GM04503 (cell line): ENCODE measurements at places on chromosomes 1 and 21.
A peak's percentile ranks its signal among the peaks of the same experiment; 100 is the strongest.

GRCh38 chr1:89596698-89597097 is 36.2 kb upstream of the LRRC8C start:
- DNase-seq = no peak

- DNase-seq = peak; percentile 53
Observed at GRCh38 chr21:41627428-41627827, 119.5 kb upstream of the TMPRSS2 start.

DNA sequence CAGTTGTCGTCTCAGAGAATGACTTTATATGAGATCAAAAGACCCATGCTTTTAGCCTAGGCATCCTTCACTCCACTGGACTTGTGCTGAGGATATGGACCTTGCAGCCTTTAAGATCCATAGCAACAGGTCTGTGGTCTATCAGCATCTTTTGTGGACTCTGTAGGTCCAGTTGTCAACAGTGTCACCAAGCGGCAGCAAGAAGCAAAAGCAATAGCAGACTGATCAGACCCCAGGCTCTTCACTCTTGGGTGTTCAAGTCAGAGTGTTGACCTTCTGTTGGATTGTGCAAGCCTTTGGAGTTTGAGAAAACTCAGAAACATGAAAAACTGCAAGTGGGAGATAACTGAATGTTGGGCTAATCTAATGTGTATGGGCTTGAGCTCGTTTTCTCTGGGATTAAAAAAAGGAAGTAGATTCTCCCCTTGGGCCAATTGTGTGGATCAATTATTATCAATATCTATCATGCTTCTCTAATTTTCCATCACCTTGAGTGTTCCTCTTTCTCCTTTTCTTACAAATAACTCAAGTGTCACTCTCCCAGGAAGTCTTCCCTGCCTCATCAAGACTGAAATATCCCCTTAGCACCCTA is 144.2 kb downstream of the LYPLAL1 start:
- no peak for DNase-seq

- no peak for DNase-seq
Observed at GRCh38 chr21:42027822-42028765, 17.9 kb upstream of the ZBTB21 start.

GRCh38 chr1:201528631-201529252 is 10.2 kb upstream of the NAV1 start:
- no peak for DNase-seq

DNA sequence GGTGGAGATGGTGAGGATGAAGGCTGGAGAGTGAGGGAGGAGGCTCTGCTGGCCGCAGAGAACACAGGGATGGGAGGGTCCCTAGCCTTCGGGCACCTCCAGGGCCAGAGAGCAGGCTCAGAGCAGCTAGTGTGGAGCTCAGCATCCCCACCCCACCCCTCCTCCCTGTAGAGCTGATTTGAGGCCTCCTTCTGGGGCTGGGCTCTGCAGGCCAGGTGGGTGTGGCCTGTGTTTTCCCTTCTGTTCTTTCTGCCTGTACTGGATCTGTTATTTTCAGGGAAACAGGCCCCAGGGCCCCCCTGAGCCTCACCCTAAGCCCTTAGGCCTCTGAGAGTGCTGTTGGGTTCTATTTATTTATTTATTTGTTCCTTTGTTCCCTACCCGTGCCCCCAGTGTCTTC is 44.8 kb downstream of the TMCC2 start:
- no peak for DNase-seq

GRCh38 chr1:1990222-1990621 is 13.4 kb downstream of the CFAP74 start:
- no peak for DNase-seq

DNA sequence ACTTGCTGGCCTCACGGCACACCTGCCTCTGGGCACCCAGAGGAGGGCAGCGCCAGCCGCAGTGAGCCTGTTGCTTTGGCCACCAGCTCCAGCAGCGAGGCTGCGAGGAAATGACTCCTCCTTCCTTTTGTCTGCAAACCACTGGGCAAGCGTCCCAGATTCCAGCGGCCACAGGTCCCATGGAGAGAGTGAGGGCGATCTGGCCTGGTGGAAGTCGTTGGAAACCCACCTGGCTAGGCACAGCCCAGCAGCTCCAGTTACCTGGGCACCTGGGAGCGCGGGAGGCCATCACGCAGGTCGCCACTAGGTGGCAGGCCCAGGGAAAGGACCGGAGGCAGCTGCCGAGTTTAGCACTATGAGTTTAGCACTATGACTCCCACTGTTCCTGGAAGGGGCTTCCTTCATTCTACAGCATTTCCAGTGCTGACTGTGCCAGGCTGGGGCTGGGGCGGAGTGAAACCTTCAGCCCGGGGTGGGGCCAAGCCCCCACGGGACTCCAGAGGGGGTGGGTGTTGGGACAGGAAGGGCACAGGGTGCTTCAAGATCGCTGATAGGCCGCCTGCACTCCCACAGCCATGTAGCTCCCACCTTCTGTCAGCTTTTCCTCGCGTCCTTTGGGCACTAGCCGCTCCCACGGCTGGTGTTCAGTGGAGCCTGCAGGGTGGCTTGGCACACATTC is 1.1 kb upstream of the ESPN start:
- no peak for DNase-seq

DNA sequence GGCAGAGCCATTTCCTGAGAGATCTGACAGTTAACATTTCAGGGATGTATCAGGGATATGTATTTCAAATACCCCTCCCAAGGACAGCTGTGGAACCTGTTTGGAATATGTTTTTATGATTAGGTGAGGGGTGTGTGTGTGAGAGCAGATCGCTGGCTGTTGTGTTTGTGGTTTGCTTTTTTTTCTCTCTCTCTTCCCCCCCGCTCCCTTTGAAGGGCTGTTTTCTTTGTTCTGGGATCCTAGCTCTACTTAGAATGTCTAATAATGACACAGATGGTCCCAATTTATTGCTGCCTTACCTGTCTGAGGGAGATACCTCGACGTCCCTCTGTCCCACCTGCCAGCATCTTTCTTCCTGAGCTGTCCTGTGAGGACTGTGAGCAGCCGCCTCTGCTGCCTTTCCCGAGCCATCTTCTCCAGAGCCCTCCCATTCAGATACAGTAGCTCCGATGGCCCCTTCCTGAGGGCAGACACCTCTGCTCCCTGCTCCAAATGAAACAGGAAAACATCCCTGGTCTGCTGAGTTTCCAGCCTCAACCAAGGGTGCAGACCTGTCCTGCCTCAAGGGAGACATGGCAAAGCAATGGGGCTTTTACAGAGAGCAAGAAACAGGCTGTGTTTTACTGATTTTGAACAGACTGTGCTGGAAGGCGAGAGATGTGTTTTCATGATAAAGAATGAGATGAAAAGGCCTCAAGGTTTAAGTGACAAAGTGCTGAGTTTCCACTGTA is 138.0 kb upstream of the TNR start:
- DNase-seq = no peak

DNA sequence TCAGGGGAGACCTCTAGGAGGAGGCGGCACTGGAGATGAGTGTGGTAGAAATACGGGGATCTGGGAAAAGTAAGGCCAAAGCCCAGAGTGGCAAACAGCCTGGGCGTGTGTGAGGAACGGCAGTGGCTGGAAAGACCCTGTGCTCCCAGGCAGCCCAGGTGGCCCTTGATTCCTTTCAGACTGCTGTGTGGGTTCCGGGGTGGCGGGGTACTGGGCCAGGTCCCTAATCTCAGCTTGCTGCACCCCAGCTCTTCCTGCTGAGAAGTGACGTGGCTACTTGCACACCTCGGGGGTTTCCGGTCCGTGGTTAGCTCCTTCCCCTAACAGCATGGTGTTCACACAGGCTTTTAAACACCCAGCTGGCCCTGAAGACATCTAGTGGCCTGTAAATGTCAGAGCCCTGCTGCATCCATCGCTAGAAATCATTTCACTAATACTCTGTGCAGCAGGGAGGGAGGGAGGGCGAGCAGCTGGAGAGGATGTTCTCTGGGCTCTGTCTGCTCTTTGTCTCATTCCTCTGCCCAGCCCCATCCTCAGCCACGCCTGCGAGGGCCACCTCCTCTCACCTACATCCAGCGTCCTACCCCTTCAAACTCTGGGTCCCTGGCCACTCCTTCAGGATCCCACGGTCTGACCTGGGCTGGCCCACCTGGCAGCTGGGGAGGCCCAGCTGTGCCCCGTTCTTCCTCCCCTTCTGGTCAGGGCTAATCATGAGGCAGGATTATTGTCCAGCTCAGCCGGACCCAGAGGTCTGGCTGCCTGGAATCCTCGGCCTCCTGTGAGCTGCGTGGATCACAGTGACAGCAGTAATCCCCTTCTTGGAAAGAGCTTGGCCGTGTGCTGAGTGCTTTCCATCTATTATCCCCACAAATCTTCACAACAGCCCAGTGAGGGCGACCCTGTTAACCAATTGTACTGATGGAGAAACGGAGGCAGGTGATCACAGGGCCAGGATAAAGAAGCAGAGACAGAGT is 7.2 kb downstream of the ZDHHC18 start:
- no peak for DNase-seq

GRCh38 chr1:87938631-87939030 is 610.0 kb downstream of the LMO4 start:
- no peak for DNase-seq

DNA sequence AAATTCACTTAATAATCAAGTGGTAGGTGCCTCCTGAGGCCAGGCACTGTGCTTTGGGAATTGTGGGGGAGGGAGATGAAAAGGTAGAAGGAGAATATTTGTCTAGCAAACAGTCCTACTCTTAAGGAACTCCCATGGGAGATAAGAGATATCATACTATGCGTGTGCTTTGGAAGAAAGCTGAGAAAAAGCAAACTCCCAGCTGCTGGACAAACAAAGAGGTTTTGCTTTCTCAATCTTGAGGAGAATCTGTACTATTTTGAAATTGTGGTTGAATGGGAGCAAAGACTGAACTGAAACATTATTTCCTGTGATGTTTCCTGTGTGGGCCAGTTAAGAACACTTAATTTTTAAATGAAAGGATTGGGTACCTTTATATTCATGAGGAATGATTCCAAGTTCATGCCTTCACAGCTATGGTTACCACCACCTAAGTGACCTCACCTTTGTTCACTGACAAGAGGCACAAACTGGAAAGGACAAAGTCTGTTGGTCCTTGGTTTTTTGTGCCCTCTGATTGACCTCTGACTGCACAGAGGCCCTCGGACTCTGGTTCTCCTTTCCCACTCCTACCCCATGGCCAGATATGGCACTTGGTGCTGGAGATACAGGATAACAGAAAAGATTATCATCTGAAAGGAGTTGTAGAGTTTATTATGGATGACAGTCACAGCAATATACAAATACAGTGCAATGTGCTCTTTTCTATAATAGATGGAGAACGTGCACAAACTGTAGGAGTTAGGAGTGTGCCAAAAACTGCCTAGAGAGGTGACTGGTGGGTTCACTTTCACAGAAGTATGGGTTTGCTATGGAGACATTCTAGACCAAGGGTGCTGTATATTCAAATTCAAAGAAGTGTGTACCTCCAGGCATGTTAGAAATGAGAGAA is 1.6 kb downstream of the CD53 start:
- no peak for DNase-seq

DNA sequence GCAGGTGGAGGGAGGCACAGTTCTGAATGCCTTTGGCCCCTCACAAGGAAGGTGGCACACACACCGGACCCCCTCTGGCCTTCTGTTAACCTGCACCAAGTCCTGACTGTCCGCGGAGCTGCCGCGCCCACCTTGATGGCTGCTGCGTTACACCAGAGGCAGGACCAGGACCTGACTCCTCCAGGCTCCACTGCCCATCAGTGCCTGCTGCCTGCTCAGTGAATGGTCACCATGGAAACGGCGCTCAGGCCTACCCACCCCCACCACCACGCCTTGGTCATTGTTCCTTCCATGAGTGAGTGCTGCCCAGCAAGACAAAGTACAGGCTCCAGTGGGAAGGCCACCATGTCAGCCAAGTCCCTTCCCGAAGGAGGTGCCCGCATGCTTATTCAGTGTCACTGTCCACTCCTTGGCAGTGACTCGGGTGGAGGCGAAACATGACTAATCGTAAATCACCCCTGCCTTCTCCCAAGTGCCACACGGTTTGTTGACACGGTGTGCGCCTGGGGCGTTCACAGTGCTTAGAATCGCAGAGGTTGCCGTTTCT is 57.3 kb downstream of the SLC37A1 start:
- no peak for DNase-seq

GRCh38 chr1:161115132-161115711 is 2.6 kb downstream of the PFDN2 start:
- no peak for DNase-seq
